ENCODE measurements at places on chromosomes 5 and 9.

DNA sequence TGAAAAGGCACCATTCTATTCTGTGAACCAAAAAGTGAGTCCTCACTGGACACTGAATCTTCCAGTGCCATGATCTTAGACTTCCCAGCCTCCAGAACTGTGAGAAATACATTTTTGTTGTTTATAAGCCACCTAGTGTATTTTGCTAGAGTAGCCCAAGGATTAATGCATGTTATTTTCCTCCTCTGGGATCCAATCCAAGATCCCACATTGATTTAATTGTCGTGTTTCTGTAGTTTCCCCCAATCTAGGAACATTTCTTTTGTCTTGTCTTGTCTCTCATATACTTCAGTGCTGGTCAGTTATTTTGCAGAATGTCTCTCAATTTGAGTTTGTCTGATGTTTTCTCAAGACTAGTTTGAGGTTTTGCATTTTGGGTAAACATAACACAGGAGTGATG, 36.4 kb downstream of the GDNF start:
- no peak for DNase-seq

DNA sequence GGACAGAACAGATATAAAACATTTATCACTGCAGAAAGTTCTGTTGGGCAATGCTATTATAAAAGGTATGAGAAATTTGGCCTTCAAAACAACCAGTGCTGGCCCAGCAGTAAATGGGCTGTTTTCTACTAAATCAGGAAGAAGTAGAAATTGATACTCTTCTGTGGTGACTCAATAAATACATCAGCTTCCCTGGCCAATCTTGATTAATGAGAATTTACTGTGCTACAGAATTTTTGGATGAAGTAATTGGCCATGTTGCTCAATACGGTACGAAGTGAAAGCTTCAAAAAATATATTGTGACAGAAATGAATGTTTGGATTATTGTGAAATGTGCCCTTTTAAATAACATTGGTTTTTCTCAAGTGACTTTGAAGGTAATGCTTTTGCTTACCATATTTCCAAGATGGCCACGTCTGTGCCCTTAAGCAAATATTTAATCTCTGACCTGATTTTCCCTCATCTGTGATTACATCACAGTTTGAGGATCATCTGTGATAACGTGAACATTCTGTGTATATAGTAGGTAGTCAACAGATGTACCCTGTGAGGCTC, 4.2 kb downstream of the DNAJA1 start:
- DNase-seq: no peak

DNA sequence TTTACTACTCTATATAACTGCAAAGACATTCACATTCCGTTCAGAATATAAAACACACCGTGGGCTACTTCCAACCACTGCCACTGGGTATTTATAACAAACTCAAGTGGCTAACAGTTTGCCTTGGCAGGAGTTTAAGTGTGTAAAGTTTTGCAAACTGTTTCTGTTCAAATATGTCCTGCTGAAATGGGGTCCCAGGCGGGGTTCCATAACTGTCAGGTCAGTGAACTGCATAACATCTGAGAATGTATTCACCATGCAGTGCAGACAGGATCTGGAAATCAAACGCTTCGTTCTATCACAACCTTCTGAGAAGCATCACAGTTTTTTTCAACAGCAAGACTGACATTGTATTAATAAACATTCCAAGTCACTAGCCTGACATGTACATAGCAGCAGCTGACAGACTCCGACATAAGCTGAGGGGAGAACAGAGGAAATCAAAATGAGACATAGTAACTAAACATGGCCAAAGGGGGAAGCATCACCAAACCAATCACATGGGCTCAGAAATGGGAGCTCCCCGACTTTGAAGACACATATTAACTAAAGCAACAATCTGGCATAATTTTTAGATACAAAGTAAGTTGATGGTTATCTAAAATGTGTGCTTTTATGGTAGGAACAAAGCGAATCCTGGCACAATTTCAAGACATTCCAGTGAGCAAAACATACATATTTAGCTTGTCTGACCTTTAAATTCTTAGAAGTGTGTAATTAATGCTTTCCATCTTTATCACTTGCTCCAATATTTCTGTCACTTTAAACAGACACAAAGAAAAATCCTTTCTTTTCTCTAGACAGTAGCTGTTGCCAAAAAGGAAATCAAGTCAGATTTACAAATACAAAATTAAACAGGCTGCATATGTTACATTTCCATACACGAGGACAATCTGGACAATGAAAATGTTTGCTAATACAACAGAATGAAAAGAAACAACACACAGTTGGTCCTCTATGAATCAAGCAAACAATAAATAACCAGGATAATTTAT, 156.8 kb downstream of the MAPKAP1 start:
- DNase-seq: no peak

DNA sequence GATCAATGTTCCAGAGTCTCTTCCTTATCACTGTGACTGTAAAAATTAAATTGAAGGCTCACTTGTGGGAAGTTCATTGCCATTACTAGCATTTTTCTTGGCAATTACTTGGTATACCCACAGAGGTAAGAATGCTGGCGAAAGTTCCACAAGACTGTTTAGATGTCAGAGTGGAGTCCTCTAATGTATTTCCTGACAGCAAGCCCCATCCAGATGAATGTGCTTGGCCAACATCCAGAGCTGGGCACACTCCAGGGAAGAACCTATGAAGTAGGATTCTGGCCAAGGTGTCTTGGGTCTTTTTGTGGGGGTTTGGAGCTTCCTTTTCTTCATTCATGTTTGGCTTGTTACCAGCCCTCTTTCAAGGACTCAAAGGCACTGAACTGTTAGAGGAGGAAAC, 473.6 kb downstream of the DMAC1 start:
- no peak for DNase-seq

DNA sequence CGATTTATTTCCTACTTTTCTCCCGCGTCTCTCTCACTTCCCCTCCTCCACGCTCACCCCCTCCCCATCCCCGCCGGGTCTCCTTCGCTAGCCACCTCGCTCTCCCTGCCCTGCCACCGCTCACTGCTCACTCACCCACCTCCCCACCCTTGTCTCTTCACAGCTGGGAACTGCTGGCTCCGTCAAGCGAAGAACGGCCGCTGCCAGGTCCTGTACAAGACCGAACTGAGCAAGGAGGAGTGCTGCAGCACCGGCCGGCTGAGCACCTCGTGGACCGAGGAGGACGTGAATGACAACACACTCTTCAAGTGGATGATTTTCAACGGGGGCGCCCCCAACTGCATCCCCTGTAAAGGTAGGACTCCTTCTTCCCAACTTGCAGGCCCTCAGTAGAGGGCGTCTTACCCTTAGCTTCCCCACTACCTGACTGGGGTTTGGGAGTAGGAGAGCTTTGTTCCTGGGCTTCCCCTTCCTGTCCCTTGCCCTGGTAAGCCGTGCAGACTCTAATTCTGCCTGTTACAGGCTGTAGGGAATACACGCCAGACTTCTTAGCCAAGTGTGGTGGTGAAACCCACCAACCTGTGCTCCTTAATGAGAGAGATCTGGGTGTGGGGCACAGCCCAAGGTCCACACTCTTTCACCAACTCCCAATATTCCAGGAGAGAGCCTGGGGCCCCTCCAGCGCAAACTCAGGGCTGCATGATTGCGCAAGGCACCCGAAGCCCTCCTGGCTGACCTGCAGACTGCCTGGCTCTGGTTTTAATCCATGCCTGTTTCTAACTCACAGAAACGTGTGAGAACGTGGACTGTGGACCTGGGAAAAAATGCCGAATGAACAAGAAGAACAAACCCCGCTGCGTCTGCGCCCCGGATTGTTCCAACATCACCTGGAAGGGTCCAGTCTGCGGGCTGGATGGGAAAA, 2.5 kb downstream of the FST start:
- no peak for DNase-seq

- no peak for DNase-seq
Observed at GRCh38 chr5:110338341-110339083, 388.0 kb downstream of the TMEM232 start.

DNA sequence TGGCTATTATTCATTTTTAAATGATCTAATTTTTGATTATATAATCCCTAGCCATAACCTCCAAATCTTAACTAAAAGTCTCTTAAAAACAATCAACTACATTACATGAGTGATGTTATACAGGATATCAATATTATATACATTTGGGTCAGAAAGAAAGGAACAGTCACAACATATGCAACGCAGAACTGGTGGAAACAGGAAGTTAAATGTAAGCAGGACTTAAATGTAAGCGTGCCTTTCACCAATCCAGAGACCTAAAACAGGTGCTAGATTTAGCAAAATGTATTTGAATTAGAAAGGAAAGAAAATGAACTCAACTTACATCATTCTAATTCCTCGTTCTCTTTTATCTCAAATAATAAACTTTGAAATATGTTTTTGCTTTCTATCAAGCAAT, 738.5 kb downstream of the PTPRD start:
- no peak for DNase-seq

GRCh38 chr9:75715360-75715759, 175.1 kb upstream of the PCSK5 start:
- no peak for DNase-seq

DNA sequence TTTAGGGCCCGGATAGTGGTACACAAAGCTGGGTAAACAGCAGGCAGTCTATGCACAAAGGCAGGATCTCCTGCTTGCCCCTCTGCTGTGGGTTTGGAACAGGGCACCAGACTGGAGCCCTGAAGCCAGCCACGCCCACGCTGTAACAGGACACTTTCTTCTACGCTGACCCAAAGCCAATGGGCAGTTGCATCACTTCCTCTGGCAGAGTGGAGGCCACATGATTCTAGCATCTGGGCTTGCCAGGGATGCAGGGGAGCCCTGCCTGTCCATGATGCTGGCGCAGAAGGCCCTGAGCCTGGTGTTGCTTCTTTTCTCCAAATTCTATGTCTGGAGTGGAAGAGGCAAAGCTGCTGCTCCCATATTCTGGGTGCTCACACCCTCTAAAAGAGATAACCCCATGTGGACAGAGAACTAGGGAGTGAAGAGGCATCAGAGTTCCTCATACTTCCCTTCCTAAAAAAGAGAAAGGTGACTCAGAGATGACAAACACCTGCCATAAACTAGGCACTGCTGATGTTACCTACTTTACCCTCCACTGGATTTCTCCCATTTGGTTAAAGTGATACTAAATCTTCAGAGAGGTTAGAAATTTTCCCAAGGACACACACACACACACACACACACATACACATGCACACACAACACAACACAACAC, 260.3 kb upstream of the KLF4 start:
- peak; percentile 13 for DNase-seq

Measured in esophagus squamous epithelium (tissue), 5 donors.